ENCODE measurements at places on chromosomes 1 and 21.

- no peak for DNase-seq
Measured at GRCh38 chr1:30264672-30265025, 458.7 kb downstream of the MATN1 start.

DNA sequence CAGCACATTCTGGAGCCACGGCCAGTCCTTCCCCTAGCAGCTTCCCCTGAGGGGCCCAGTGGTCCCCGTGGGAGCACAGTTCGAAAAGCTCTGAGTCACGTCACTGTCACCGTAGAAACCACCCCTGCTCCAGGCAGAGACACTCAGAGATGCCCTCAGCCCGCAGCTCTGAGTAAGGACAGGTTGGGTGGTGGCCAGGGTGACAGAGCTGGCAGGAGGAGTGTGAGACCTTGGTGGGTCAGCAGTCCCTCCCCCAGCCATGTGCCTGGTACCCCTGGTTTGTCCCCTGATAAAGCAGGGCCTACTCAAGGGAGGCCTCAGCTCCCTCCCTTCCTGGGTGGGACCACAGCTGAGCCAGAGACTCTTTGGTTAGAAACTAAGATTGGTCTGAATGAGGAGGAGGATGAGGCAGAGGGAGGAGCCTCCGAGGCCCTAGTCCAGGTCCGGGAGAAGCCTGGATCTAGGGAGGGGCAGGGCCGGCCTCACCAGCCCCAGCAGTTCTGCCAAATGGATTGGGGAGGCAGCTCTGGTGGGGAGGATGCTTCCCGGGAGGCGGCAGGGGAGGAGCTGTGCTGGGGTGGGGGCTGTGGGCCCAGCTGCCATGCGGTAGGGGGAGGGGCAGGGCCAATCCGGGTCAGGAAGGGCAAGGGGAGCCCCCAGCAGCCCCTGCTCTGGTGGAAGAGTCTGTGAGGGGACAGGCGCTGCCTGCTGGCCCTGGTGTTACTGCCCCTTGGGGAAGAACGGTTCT, 55.2 kb downstream of the SLC9A1 start:
- DNase-seq: no peak

DNA sequence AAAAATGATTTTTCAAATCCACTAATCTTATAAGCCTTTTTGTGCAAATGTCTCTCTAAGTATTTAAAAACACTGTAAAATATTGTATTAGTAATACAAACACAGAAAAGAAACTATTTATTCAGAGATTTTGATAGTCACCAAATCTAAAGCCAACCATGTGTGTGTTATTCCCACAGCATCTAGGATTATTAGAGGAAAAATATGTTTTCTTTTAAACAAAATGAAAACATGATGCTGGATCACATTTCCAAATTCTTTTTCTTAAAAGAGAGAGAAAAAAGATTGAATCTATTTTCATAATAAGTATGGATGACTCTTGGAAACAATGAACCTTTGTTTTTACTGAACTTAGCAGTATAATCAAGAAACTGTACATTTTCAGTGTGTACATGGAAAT, 25.3 kb downstream of the COLGALT2 start:
- DNase-seq: no peak

DNA sequence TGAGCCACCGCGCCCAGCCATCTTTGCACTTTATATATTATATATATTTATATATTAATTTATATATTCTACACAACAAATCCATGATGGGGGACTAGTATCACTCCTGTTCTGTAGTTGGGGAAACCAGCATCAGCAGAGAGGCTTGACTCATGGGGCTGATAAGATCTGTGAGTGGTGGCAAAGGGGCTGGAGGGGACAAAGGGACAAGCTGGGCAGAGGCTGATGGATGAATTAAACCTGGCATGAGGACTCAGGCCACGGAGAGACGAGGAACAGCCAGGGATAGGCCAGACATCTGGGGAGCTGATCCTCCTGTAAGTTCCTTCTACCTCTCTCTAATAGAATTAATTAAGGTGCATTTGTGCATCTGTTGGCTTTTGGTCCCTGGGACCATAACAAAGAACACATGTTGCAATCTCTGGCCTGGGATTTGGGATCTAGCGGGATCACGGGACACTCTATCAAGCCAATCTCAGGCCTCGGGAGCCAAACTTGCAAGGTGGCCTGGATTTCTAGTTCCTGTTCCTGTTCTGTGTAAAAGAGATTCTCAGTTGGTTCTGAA, 7.6 kb downstream of the CNR2 start:
- no peak for DNase-seq

GRCh38 chr1:42777852-42778251, 6.9 kb upstream of the TMEM269 start:
- peak; percentile 41 for DNase-seq

DNA sequence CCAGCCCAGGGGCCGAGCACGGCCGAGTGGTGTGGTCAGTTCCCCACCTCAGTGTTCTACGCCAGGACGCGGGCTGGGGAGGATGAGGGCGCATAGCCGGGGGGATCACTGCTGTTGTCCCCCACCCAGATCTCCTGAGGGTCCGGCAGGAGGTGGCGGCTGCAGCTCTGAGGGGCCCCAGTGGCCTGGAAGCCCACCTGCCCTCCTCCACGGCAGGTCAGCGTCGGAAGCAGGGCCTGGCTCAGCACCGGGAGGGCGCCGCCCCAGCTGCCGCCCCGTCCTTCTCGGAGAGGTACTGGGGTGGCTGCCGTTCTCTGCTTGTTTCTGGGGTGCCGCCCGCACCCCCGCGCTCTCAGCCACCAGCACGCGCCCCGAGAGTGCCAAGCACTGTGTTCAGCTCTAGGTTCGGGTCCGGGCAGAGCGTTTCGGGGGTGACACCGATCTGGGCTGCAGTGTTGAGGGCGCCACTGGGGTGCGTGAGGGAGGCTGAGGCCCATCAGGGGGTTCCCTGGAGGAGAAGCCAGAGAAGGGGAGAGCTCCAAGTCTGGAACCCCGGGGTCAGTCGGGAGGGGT, 17.4 kb downstream of the SAMD11 start:
- DNase-seq: no peak

- DNase-seq: no peak
Measured at GRCh38 chr1:152247316-152247715, 23.3 kb upstream of the HRNR start.

DNA sequence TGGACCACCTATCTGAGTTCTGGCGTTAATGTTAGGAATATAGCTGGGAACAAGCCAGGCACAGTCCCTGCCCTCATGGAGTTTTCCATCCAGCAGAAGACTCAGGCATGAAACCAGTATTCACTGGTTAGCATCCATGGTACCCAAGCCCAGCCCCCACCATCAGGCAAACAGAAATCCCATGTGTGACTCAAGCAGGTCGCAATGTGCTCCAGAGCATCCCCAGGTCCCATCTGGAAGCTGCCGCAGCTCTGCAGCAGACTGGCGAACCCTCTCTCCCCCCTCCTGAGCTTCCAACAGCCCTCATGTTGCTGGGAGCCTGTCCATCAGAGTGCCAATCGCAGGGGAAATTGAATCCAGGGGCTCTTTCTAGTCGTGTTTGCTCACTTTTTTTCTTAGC, 174.2 kb downstream of the RRAGC start:
- DNase-seq: no peak

DNA sequence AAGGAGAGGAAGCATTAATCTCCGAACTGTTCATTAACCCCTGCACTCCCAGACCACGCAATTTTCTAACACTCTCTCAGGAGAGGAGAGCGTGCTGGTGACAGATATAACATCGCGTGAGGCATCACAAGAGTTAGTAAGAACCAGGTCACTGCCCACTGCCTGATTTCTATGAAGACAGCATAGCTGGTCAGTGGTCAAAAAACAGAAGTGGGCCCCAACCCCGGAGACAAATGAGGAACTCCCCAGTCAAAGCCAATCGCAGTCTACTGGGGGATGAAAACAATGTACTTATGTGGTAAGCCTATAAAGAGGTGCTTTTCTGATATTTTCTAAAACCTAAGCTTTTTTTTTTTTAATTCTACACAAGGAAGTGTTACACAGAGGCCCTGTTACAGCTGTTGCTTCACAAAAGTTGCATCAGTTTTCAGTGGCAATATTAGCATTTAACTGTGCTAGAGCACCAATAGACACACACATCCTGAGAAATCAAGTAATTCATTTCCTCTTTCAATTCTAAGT, 231.8 kb upstream of the IRF2BP2 start:
- no peak for DNase-seq

DNA sequence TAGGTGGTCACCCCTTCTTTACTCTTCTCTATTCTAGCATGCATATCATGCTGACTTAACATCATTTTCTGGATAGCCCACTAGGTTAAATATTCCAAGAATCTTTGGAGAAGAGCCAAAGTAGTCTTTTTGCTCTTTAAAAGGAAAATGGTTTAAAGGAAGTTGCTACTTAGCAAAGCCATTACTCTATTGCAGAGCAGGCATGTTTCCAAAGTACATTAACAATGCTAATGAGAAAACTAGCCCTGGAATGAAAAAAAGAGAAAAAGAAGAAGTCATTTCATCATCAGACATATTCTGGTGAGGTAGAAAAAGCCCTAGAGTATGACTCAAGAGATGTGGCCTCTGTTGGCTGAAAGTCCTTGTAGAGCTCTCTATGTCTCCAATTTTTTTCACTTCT, 74.0 kb downstream of the NUF2 start:
- DNase-seq: no peak

- no peak for DNase-seq
Measured at GRCh38 chr1:183251101-183251958, 65.3 kb downstream of the LAMC2 start.

GRCh38 chr1:183562701-183563100, 27.6 kb downstream of the NCF2 start:
- DNase-seq: no peak

GRCh38 chr1:64323054-64323453, 119.6 kb downstream of the UBE2U start:
- no peak for DNase-seq

DNA sequence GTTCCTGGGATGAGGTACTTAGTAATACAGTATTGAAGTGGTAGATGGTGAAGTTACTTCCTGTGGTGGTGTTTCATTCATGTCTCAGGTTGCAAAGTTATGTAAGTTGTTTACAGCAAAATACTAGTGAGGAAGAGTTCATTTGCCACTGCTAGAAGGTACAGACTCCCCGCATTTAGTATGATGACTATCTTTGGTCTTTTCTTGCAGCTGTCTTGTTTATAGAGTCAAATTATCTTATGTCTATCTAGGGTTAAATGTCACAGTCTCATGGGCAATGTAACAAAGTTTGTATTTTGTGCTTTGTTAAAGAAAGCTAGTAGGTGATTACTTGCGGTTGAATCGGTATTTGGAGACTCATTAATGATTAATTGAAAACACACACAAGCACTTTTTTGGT, 50.2 kb downstream of the LRRC8D start:
- no peak for DNase-seq

- no peak for DNase-seq
Measured at GRCh38 chr1:190101756-190102155, 375.9 kb downstream of the BRINP3 start.

DNA sequence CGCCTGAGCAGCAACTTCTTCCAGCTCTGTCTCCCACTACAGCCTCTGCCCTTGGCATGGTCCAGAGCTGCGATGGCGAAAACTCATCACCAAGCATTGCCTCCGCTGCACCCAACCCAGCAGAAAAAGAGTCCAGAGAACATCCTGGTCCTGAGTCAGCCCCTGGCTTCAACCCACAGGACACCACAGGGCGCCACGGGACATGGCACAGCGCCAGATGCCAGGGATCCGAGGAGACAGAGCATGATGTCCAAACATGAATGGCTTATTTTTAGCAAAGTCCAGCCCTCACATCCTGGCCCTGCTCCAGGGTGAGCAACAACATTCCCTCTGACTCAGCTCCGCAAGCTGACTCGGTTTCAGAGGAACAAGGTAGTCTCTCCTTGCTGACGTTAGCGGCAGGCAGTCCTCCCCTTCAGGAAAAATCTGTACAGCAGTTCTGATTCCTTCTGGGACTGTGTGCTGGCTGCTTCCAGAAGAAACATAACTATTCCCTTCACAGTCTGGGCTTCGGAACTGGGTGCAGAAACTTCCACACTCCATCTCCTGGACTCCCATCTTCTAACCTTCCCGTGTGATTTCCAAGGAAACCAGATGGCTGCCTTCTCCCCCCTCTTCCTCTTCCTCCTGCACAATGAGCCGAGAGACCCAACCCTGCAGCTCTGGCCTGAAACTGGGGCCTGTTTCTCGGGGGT, 131.3 kb downstream of the TOMM20 start:
- DNase-seq: no peak

GRCh38 chr1:17233675-17234320, 15.1 kb upstream of the PADI3 start:
- DNase-seq: no peak

DNA sequence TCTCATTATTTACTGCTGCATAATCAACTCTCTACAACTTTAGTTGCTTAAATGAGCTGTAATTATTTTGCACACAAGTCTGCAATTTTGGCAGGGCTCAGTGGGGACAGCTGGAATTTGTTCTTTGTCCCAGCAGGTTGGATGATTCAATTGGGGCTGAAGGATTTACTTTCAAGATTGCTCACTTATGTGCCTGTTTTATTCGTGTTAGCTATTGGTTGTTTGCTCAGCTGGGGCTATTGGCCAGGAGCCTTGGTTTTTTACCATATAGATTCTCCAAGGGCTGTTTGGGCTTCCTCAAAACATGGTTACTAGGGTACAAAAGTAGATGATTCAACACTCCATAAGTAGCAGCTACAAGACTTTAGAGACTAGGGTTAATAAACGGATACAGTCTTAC, 13.4 kb downstream of the OR10R2 start:
- no peak for DNase-seq

- DNase-seq: no peak
Measured at GRCh38 chr1:23521588-23521987, 9.4 kb downstream of the E2F2 start.

GRCh38 chr1:23848673-23849616, 19.1 kb downstream of the FUCA1 start:
- DNase-seq: no peak

- no peak for DNase-seq
Measured at GRCh38 chr21:45257673-45258341, 29.9 kb downstream of the POFUT2 start.

Data from CD4-positive, alpha-beta T cell treated with Interleukin-6 for 4 hours (primary cell).